ENCODE measurements at places on chromosomes 16 and 17. TPM values are rescaled to one million over a fixed set of nuclear protein-coding genes. Genes with fewer than 3 reads are reported as not detected.

TMEM238L gene
- total RNA-seq = not detected

DNA sequence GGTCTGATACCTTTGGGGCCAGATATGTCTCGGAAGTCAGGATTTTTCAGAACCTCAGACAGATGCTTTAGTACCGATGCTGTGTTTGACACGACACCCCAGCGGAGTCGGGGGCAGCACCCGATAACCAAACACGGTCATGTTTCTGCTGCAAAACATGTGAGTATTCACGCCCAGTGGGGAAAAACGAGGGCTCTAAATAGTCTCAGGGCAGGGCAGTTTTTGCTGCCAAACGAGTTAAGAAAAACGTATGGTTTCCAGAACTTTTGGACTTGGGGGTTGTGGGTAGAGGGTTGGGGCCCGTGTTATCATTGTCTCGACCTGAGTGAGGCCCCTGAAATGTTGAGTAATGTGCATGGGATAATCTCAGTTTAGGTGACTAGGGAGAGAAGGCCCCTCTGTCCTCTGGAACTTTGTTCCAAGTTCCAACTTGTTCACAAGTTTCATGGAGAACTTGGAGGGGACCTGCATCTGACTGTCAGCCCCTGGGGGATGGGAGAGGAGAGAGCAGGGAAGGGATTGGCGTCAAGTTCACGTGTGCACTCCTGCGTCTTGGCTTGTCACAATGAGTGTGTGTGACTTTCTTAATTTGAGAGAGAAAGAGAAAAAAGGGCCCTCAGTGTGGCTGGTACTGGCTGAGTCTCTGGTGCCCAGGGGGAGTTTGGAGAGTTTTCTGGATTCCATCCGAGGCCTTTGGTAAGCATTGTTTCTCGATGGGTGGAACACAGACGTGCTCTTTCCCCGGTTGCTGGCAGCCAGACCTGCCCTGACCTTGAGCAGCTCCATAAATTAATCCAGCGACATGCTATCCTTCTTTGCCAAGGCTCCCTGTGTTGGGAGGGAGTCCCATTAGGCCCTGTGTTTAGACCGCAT, 83.9 kb upstream of the CIBAR2 start:
- no peaks in the 10 kb centered on the region for H3K4me1 ChIP-seq
- H3K27ac ChIP-seq = no peak overlapping the region
- H3K4me3 ChIP-seq = no peak overlapping the region
- DNase-seq = no peak
- no peaks in the 10 kb centered on the region for H3K36me3 ChIP-seq
- no peaks in the 10 kb centered on the region for H3K27me3 ChIP-seq

GEMIN4 gene
- total RNA-seq = 35.7 TPM

DNA sequence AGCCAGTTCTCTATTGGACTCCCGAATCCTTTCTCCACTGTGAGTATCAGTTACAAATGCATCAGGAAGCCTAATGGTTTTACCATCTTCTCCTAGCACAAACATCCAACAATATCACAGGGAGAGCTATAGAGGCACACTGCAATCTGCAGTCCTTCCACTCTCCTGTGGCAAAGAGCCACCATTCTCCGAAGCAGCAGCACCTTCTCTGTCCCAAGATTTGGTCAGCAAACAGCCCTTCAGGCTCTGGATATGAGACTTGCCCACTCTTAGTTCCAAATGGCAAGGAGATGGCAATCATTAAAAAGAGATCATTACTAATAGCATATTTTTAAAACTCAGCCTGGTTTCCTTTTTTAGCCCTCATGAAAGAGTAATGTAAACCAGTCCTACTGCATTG, 223.4 kb downstream of the HS3ST3A1 start:
- H3K4me3 ChIP-seq = no peak overlapping the region
- H3K4me1 ChIP-seq = no peaks in the 10 kb centered on the region
- no peaks in the 10 kb centered on the region for H3K36me3 ChIP-seq

GRCh38 chr16:1097156-1097555, 1.1 kb upstream of the C1QTNF8 start:
- no peaks in the 10 kb centered on the region for H3K36me3 ChIP-seq
- no peaks in the 10 kb centered on the region for H3K27me3 ChIP-seq
- no peaks in the 10 kb centered on the region for H3K4me1 ChIP-seq
- DNase-seq = no peak
- no peak overlapping the region for H3K4me3 ChIP-seq

- peaks cover 13% of the 10 kb centered on the region for H3K4me1 ChIP-seq
- no peak overlapping the region for H3K4me3 ChIP-seq
- H3K36me3 ChIP-seq = peaks cover 76% of the 10 kb centered on the region
- DNase-seq = no peak
- no peaks in the 10 kb centered on the region for H3K27me3 ChIP-seq
Measured at GRCh38 chr16:24093049-24093448, 163.1 kb upstream of the CACNG3 start.

GRCh38 chr17:74474043-74474792, 7.8 kb downstream of the CD300A start:
- H3K27me3 ChIP-seq = peaks cover 7% of the 10 kb centered on the region
- peak overlapping the region; percentile 78 for H3K27ac ChIP-seq
- peaks cover 54% of the 10 kb centered on the region for H3K4me1 ChIP-seq
- peaks cover 43% of the 10 kb centered on the region for H3K36me3 ChIP-seq
- DNase-seq = peak; percentile 29

UNC45B gene
- total RNA-seq = 0.10 TPM

Data from activated CD4-positive, alpha-beta T cell treated with anti-CD3 and anti-CD28 coated beads, Interleukin-2, amount 10 ng/mL, durations not matched to agents 7 days and 5 days (primary cell).